ENCODE measurements at places on chromosomes 7 and 10. TPM values are rescaled to one million over a fixed set of nuclear protein-coding genes. Genes with fewer than 3 reads are reported as not detected.

DNA sequence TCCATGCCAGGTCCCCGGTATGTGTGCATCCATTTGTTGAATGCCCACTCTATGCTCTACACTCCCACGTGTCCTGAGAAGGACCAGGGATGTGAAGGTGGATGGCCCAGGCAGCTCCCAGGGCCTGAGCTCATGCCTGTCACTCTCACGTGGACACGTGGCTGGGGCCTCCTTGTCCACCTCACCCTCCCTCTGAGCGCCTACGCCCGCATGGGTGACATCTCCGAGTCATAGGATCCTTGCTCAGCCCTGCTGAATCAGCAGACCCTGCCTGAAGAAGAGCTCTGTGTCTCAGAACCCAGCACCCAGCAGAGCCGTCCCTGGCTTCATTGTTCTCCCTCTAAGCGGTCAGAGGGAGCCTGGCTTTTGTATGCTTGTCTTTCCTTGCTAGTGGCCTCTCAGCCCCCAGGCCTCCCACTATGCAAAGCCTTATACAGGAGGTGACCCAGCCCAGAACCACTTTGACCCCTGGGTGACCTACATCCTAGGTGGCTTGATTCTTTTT is 107.9 kb upstream of the PPIF start:
- DNase-seq, result no peak

DNA sequence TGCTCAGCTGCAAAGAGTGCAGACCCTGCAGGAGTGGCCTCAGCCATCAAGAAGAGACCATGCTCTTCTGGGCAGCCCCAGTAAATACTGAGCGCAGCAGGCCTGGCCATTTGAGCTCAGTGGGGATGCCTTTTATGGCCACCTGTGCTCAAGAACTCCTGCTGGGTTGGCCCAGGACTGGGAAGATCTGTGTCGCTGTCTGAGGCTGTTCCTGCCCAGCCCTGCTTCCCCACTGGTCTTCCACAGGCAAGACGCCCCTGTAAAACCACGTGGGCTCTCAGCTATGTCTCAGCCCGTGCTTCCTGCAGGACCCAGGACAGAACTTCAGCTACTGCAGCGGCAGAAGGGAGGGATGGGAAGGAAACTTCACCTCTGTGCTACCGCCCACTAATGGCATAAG is 10.5 kb upstream of the PPIF start:
- no peak for DNase-seq

DNA sequence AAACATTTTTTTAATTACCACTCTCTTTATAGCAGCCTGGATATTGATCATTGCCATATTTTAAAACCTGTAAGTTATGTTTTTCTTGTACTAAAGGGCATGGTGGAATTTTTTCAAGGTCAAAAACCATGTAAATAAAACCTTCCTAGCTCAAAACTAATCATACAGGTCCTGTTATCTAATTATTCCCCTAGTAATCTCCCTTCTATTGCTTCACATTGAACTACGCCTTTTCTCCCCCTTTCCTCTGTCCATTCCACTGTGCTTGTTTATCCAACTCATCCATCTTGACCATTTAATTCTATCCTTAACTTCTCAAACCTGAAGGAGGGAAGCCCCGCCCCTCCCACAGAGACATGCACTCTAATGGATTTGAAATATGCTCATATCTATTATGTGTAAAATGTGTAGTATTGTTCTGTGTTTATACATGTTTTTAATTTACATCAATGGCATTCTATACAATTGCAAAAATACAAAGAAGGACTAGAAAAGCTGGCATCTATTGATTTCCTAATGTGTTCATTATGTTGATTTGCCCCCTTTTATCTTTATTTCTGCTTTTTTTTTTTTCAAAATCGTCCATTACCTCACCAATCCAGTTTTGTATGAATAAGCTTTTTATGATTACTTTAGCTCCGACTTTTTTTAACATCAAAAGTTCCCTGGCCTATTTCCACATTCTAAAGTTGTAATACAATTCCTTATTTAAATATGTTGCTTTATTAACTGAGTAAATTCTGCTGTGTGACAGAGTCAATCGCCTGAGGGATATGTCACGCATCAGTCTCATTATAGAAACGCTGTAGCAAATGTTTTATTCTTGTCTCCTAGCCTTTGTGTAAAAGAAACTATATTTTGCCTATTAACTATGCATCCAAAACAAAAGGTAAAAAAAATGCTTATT is 61.0 kb downstream of the MET start:
- DNase-seq, result no peak

GRCh38 chr7:31358467-31358866 is 17.9 kb upstream of the NEUROD6 start:
- DNase-seq, result no peak

- DNase-seq, result no peak
Observed at GRCh38 chr7:125253452-125254190, 324.0 kb upstream of the POT1 start.

DNA sequence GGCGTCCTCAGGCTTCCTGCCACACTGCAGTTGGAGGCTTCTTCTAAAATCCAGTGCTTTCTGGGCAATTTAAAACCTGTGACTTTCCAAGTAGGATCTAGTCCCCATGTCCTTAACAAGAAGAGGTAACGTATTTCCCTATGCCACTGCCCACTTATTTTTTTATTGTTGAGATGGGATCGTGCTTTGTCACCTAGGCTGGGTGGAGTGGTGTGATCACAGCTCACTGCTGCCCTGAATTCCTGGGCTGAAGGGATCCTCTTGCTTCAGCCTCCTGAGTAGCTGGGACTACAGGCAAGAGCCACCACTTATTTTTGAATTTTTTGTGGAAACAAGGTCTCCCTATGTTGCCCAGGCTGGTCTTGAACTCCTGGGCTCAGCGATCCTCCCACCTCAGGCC is 63.4 kb downstream of the DAGLB start:
- DNase-seq, result no peak

- no peak for DNase-seq
Observed at GRCh38 chr10:29646238-29646902, 11.6 kb upstream of the SVIL start.

DNA sequence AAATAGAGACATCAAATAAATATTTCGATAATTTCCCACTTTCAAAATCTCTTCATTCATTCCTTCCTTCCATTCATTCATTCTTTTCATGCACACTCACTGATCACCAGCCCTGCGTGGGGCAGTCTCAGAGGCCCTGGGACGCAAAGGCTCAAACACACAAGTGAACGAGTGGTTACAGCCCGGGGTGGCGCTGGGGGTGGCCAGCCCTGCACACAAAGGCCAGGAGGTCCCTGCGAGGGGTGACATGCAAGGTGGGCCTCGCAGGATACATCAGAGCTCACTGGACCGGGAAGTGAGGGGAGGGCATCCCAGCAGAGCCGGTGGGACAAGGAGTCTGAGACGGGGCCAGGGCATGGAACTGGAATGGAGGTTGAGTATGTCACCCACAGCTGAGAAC is 29.9 kb upstream of the TTYH3 start:
- DNase-seq, result no peak

- DNase-seq, result no peak
Observed at GRCh38 chr10:36188080-36188453, 546.0 kb upstream of the FZD8 start.

GRCh38 chr7:99102809-99103690 is 40.9 kb downstream of the SMURF1 start:
- no peak for DNase-seq

DNA sequence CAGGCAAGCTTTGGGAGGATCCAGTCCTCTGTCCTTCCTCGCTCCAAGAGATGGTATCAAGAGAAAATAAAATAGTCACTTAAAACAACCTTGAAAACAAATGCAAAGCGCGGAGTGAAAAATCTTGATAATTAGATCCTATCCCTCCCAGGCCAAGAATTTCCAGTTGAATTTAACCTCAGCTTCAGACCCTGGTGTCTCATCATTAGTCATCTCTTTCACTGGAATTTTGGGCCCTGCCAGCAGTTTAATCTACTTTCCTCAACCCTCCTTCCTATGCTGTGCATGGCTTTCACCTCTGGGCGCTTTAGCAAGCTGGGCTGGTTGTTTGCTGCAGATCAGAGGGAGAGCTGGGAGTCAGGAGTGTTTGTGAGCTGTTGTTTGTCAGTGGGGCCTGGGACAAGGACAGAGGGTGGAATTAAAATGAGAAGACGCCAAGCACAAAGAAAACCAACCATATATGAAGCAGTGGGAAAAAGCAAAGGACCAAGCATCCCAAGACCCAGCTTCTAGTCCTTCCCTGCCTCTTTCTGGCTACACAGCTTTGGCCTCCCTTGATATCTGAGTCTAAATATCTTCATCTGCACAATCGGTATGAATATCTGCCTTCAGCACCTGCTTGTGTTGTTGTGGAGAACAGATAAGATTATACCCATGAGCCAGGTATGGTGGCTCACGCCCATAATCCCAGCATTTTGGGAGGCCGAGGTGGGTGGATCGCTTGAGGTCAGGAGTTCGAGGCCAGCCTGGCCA is 13.5 kb downstream of the MYOF start:
- DNase-seq, result no peak

DNA sequence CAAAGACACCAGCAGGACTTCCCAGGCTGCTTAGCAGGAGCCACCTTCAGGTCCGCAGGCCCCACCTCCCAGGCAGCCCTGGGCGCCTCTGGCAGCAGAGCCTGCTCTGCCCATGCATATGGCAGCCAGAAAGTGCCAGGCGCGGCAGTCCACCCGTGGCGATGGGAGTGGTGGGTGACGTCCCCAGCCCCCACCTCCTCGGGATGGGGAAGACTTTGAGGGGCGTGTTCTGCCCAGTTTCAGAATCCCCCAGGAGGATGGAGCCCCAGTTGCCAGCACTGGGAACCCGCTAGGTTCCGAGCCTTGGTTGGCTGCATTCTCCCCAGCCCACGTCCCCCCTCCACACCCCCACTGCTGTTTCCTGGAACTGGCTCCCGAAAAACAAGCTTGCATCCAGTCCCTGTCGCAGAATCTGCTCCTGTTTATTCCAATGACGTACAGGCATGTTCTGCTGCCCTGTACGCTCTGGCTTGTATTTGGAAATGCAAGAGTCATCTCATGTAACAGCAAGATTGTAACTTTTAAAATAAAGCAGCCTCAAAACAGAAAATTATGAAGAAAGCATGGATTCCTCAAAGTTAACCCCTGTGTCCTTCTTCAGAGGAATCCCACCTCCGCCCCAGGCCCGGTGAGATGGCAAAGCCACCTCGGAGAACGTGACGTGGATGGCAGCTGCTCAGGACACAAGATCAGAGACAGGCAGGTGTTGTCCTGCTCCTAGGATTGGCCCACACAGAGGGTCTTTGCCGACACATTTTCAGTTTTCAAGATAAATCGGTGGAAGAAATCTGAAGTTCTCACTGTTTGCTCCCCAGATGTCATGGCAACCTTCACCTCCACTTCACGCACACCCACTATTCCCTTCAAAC is 87.8 kb upstream of the PPP2R2D start:
- DNase-seq, result no peak

DNA sequence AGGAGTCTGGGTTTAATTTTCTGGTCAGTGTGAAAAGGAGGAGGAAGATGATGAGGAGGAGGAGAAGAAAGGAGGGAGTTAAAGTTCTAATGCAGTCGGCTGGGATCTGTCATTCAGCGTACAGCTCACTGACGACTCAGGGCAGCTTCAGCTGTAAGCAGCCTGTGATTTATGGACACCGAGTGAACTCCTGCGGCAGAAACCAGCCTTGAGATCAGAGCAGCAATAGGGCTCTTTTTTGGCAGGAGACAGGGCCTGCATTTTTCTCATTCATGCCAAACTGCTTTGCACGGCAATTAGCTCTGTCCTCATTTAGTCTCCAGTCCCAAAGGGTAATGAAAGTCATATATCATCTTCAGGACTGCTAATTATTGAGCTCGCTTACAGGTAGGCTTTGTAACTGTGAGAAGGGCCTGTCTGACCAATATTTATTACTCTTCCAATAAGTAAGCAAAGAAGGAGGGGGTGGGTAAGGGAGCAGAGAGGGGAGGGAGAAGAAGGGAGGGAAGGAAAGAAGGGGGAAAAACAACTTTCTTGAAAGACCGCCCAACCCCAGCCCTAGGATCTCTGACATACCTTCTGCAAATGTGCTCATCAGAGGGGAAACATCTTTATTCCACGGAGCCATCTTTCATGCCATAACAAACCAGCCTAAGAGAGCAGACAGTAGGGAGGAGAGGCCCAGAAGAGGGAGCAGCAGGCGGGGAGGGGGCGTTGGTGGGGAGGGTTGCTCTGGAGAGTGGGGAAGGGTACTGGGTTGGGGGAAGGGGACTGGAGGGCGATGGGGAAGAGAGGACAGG is 48.1 kb upstream of the COMTD1 start:
- DNase-seq, result no peak

- peak; percentile 46 for DNase-seq
Observed at GRCh38 chr7:32892521-32893206, 1.1 kb upstream of the KBTBD2 start.

- no peak for DNase-seq
Observed at GRCh38 chr10:119281581-119282071, 74.3 kb downstream of the GRK5 start.

- DNase-seq, result no peak
Observed at GRCh38 chr10:131630772-131631258, 270.0 kb upstream of the PPP2R2D start.

DNA sequence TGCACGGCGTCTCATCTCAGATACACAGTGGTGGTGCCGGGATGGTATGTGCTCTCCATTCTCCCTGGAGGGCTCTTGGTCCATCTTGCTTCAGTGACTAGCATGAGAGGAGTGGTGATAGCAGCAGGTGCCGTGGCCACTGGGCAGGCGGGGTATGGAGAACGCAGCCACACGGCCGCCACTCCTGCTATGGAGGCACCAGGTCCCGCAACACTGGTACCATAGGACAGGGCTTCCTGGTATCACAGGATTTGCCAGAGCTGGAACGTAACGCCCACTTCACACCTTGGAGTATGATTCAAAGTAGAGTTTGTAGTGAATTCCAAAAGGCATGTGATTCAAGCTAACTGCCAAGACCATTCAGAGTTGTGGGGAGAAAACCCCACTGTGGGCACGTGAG is 284.1 kb downstream of the DPP6 start:
- DNase-seq, result no peak

DNA sequence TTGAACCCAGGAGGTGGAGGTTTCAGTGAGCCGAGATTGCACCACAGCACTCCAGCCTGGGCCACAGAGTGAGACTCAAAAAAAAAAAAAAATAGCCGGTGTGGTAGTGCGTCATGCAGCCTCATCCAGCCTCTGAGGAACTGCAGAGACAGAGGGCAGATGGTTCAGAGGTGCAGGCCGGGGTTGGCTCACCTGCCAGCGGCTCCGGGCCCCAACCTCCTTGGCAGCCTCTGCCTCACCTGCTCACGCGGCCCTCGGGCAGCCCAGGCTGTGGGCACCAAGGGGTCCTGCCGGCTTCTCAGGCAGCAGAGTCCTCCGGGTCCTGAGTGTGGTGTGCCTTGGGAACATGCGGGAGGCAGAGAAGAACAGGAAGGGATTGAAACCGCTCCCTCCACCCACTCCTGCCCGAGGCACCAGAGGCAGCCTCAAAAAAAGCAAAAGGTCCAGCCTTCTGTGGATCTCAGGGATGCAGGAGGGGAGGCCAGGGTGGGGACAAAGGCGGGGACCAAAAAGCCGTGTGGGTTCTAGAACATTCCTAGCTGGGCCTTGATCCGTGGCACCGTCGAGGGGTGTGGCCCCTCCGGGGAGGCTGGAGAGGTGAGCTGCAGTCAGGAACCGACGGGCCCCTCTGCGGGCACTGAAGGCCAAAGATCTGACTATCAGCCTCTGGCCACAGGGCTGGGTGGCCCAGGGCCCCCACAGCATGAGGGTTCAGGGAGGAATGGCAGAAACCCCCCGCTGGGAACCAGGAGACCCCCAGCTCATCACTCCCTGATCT is 55.4 kb upstream of the DNAJB6 start:
- no peak for DNase-seq

CREM gene
- total RNA-seq, result 64.3 TPM

DHX32 gene
- total RNA-seq, result 10.9 TPM

SMIM30 gene
- total RNA-seq, result 6.6 TPM

SPDYE2 gene
- total RNA-seq, result not detected

TRIM56 gene
- total RNA-seq, result 63.9 TPM

CCT6A gene
- total RNA-seq, result 65.3 TPM

COL17A1 gene
- total RNA-seq, result not detected

CYP26A1 gene
- total RNA-seq, result not detected

NEUROD6 gene
- total RNA-seq, result not detected

Measured in natural killer cell (primary cell).